Fibroblast of upper back skin (primary cell): ENCODE measurements at places on chromosomes 16 and 17.
A peak's percentile ranks its signal among the peaks of the same experiment; 100 is the strongest.

- DNase-seq: no peak
Measured at GRCh38 chr17:67818110-67819002, 6.9 kb upstream of the BPTF start.

GRCh38 chr17:62746941-62747340, 61.2 kb downstream of the MARCHF10 start:
- DNase-seq: peak; percentile 32

DNA sequence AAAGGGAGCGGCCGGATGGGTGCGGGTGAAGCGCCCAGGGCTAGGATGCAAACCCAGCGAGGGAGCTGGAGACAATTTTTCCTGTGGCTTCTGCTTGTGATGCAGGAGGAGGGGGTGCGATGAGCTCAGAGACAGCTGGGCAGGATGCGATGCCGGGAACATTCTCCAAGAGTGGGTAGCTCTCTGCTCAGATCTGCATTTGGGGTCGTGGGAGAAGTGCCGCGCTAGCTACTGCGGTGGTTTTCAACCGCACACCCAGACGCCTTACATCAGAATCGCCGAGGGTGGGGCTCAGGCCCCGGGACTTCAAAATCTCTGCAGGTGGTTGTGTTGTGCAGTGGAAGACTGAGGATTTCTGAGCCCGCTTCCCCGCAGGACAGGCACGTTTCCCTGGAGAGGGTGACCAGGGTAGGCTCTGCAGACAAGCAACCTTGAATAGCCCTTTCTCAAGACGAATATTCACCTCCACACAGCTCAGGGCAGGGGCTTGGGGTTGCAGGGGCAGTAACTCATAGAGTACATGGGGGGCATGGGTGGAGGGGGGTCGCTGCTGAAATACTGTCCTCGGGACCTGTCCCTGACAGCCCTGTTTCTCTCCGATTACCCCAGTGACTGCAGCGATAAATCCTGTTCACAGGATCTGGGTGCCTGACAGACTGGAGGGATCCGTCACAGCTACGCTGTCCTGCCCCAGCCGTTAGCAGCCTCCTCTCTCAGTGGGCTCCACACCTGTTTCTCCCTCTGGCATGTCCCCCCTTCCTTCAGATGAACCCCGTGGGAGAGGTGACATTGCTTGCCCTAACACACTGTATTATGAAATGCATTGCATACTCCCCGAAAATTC, 63.3 kb downstream of the HAPSTR1 start:
- DNase-seq: no peak

- no peak for DNase-seq
Measured at GRCh38 chr17:49570540-49571242, 5.0 kb upstream of the NXPH3 start.

GRCh38 chr16:72924537-72924926, 123.4 kb downstream of the ZFHX3 start:
- no peak for DNase-seq

GRCh38 chr16:86046667-86047270, 147.8 kb downstream of the IRF8 start:
- no peak for DNase-seq

- peak; percentile 96 for DNase-seq
Measured at GRCh38 chr17:78351449-78352006, 8.3 kb downstream of the SOCS3 start.

GRCh38 chr17:41547921-41548843, 20.1 kb upstream of the KRT19 start:
- DNase-seq: peak; percentile 97

DNA sequence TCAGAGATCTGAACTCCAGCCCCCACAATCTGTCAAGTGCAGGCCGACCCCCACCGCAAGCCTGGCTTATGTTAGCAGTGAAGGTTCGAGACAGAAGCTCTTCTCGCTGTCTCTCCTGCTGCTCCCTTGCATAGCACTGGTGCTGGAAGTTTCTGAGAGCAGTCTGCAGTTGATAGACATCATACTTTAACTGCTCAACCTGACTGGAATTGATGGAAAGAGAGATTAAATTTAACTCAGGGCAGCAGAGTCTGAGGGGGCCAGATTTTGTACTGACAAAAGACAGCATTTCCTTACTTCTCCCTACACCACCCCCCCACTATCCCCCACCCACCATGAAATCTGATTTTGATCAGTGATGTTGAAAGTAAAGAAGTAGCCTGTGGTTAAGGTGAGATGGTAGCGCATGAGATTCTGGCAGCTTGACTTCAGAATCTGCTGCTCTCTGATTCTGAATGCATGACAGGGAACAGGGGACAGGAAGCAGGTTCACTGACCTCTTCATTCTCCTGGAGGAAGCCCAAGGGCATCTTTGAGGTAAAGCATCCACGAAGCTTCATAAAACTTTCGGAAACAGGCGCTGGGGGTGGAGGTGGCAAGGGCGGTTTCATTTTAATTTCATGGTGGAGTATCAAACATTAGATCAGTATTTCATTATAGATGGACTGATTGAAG, 44.3 kb upstream of the TMEM97 start:
- DNase-seq: no peak

DNA sequence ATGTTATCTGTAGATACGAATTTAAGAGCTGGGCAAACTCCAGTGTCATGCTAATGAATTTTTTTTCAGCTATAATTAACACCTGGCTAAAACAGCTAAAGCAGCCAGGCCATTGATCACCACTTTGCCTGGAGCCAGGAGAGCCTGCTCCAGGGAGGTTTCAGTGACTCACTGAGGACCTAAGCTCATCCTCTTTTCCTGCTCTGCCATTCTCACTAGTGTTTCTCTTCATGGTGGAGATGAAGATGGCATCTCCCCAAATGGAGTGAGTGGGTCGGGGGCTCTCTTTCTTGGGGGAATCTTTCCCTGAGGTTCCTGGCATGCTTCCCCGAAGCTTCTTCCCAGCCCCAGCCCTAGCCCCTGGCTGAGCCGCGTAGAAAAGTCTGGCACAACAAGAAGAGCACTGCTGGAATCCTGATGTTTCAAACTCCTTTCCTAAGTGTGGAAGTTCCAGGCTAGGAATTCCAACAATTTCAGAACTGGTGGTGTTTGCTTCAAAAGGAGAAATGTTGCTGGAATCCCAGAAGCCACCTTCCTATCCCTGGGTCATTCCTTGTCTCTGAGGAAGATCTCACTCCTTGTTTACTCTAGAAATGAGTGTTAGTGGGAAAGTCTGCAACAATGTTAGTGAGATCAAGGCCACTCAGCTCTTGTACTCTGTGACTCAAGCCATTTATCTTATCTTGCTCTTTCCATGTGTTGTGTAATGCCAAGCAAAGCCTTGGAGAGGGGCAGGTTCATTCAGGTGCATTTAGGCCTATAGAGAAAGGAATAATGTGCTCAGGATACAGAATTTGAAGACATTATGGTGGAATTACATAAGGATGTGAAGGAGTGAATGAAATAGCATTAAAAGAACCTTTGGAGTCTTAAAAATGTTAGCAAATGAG, 26.0 kb upstream of the B4GALNT2 start:
- peak; percentile 29 for DNase-seq

GRCh38 chr17:72970797-72971196, 121.7 kb downstream of the SLC39A11 start:
- DNase-seq: no peak

GRCh38 chr16:10812312-10813098, 6.1 kb downstream of the TVP23A start:
- DNase-seq: no peak

DNA sequence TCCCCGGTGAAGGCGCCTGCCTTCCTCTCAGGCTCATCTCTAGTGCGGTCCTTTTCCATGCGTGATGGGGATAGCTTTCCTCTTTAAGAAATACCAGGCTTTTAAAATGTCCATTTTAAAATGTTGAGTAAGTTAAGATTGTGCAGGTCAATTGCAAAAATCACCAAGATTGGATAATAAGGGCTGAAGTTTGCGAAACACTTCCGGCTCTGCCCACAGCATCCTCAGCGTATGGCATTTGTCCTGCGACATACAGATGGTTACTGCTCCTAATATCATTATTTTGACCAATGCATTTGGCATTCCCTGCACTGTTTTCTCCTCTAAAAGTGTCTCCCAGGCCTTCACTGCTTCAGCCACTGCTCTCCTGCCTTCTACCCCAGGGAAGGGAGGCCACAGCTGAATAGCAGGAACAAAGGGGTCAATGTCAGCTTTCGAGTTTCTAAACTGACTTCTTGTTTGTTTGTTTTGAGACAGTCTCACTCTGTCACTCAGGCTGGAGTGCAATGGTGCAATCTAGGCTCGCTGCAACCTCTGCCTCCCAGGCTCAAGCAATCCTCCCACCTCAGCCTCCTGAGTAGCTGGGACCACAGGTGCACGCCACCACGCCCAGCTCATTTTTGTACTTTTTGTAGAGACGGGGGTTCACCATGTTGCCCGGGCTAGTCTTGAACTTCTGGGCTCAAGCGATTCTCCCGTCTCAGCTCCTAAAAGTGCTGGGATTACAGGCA, 91.9 kb downstream of the CRISPLD2 start:
- DNase-seq: no peak

- no peak for DNase-seq
Measured at GRCh38 chr17:57871155-57871554, 21.3 kb upstream of the MRPS23 start.

DNA sequence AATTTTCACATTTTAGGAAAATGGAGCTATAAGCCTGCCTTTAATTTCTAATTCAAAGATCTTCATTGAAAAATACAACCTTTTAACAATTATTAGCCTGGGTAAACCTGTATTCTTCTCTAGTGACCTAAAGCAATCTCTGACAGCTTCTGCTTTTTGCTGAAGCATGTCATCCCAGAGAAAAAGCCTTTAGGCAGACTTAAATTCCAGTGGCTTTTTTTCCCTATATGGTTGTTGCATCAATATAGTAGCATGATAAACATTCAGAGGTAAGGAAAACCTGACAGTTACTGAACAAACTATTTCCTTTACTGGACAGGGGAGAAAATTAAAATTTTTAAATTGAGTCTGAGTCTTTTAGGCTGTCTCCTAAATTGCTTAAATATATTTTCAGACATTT, 7.8 kb upstream of the EVI2A start:
- peak; percentile 58 for DNase-seq

DNA sequence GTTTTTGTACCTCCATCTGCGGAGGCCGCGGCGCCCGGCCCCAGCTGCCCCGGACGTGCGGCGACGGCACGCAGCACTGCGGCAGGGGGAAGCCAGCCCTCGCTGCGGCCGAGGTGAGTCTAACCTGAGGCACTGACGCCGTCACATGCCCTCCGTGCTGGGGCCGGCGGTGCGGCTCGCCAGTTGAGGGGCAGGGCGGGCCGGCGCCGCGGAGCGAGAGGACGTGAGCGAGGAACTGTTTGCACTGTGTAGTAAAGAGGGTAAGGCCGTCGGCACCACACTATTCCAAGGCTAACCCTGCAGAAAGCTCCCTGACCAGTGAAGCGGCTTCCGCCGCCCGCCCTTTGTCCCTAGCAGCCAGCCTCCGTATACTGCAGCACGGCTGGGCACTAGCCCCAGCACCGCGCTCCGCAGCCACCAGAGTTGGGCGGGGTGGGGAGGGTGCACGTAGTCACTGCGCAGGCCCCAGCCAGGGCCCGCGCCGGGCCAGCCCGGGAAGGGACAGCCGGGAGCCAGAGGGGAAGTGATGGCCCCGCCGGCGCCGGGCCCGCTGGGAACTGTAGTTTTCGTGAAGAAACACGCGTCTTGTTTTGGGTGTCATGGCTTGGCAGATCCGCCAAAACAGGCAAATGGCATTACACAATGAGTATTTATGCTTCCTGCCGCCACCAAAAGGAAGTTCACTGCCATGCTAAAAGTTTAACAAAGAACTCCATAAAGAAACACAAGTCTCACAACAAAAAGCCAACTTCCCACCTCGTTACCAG, 580 bp upstream of the KANSL1 start:
- DNase-seq: peak; percentile 98

- no peak for DNase-seq
Measured at GRCh38 chr17:74742153-74742515, 5.1 kb downstream of the RAB37 start.

GRCh38 chr17:44903012-44903685, 3.9 kb upstream of the EFTUD2 start:
- no peak for DNase-seq

DNA sequence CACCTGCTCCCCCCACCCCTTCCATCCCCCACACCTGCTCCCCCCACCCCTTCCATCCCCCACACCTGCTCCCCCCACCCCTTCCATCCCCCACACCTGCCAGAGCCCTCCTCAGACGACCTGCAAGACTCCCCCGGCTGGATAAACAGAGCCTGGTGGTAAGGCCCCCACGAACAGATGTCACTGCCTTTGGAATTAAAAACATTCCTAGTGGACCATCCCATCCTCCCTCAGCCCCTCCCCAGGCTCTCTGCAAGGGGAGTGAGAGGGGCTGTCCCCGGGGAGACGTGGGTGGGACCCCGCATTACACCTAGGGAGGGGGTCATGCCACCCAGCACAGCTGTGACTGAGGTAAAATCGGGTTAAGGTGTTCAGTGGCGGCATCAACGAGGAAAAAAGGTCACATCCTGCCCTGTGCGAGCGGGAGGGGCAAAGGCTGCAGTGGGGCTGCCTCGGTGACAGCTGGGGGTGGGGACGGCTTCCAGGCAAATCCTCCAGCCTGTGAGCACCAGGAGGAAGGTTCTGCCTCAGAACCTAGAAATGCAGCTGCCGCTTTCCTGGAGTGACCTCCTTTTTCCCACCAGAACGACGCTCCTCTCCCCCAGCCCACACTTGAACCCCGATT, 38.7 kb downstream of the TIMM22 start:
- no peak for DNase-seq

DNA sequence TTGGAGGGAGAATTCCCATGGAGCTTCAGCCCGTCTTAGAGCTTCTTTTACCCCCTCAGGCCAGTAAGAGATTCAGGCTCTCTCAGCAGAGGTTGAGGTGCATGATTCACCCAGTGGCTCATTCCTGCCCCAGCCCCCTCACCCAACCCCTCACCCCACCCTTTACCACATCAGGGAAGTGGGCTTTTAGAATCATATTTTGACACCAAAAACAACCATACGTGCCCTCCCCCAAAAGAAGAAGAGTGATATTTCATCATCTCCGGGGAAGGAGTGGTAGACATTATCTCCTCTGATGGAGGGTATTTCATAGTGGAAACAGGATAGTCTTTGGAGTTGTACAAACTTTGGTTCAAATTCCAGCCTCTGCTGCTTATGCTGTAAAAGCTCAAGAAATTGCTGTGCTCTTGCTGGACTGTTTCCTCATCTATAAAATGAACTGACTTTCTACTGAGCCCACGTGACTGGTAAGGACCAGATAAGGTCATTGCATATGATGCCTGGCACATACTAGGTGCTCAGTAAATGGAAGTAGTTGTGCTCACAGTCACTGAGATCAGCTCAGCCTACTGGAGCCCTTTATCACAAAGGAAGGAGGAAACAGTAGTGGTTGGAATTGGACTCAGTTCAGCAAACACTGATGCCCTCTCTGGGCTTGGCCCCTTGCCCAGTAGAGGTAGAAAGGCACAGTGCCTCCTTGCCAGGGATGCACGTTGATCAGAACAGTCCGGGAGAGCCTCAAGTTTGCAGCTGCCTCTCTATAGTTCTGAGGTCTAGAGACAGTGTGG, 18.3 kb upstream of the CCL5 start:
- peak; percentile 21 for DNase-seq

DNA sequence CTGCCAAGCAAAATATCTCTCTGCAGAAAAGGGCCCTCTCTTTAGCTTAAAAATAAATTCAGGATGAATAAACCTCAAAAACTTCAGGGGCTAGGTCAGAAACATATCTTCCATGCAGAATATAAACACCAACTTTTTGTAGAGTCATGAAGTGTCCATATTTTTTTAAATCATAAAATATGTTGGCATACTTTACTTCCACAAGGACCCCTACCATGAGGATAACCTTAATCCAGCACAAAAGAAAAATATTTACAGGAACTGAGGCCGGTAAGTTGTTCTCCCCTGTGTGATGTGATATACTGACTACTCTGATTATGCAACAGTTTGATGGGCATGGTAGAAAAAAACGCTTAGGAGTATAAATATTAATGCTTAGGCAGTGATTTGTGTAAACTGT, 264.8 kb upstream of the CDH11 start:
- DNase-seq: no peak

GRCh38 chr16:56013962-56014552, 138.9 kb upstream of the CES5A start:
- peak; percentile 14 for DNase-seq
